ENCODE measurements at places on chromosomes 4 and X.

DNA sequence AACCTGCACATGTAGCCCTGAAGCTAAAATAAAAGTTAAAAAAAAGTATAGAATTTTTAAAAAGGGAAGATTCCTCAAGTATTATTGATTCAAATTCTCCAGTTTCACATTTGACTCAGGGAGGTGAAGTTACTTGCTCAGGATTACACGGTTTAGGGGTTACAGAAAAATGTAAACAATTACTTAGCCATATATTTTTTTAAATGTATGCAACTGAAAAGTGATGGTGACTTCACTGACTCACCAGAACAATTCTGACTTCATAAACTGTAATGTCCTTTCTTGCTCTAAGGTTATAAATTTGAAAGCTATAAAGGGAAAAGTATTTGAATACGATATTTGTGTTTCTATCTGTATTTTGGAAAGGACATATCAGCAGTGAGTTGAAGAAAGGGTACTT, 371.2 kb downstream of the SPRY1 start:
- no peak for DNase-seq

- DNase-seq, result no peak
Observed at GRCh38 chr4:108926061-108926460, 163.2 kb upstream of the ETNPPL start.

DNA sequence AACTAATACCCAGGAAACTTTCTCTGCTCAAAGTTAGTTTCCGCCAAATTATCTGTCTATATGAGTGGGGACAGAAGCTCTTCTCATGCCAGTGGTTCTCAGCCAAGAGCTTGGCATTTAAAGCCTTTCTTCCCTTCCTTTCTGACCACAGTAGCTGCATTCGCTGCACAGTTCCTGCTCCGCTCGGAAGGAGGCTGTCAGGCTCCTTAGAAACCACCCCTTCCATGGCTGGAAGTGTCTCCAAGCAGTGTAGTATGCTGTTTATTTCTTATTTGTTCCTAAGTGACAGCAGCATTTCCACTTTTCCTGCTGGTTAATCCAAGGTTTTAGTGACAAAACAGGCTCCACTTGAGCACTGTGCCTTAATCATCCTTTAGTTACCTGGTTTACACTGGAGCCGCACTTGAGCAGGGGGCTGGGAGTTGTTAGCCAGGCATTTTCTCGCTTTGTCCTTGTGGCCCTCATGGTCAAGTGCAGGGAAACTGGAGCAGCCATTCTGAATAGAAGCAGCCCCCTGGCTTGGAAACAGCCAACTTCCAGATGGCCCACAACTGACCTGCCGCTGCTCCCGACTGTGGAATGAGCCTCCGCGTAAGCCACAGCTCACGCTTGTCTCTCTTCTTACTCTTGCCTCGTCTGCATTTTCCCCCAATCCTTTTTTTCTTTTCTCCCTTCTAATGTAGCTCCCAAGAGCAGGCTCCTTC, 739.4 kb upstream of the TENM3 start:
- DNase-seq, result no peak

- DNase-seq, result no peak
Observed at GRCh38 chr4:53321151-53321983, 44.5 kb downstream of the SCFD2 start.

- no peak for DNase-seq
Observed at GRCh38 chr4:1215141-1216075, 33.5 kb downstream of the CTBP1 start.

GRCh38 chr4:128354205-128354821, 66.7 kb upstream of the PGRMC2 start:
- DNase-seq, result no peak

DNA sequence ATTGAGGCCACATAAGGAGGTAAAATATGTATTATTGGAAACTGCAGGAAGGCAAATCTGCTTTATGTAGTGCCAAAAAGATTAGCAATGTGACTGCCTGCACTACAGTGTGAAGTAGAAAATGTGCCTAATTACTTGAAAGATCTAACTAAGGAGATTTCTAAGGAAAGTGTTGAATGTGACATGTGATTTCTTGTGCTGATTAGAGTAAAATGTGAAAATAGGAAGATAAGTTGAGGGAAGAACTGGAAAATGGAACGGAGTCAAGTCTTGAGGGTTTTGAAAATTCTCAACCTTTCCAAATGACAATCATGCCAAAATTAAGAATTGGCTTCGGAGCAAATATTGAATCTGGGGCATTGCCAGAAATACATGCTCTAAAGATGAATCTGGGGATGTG, 209.5 kb upstream of the SPOCK3 start:
- DNase-seq, result no peak

GRCh38 chr4:14880805-14881204, 121.5 kb upstream of the CPEB2 start:
- DNase-seq, result no peak

DNA sequence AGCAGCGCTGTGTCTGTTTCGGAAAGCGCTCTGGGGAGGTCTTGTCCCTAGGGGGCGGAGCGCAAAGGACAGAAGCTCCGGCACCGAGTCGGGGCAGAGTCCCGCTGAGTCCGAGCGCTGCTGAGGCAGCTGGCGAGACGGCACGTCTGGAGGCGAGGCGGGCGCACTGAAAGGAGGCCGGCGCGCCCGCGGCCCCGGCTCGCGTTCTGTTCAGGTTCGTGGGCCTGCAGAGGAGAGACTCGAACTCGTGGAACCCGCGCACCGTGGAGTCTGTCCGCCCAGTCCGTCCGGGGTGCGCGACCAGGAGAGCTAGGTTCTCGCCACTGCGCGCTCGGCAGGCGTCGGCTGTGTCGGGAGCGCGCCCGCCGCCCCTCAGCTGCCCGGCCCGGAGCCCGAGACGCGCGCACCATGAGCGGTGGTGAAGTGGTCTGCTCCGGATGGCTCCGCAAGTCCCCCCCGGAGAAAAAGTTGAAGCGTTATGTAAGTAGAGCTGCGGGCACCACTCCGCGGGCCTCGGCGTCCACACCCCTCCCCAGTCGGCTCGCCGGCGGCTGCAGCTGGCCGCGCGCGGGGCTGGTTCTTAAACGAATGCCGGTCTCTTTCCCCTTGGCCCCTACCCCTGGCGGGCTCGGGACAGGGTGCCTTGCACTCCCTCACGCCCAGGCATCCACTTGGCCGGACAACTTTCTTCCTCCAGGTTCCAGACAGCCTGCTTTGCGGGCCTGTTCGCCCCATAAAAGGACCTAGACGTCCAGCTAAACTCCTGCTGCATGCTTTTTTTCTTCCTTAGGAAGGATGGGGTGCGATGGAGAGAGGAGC, at the start of gene GAB1:
TSS of gene GAB1 (plus strand) at position 96 of the 819 bp plus-strand sequence. CDS start at position 409, 313 bp downstream.
- peak; percentile 33 for DNase-seq

- DNase-seq, result no peak
Observed at GRCh38 chrX:36160081-36160480, 240.5 kb downstream of the CFAP47 start.

DNA sequence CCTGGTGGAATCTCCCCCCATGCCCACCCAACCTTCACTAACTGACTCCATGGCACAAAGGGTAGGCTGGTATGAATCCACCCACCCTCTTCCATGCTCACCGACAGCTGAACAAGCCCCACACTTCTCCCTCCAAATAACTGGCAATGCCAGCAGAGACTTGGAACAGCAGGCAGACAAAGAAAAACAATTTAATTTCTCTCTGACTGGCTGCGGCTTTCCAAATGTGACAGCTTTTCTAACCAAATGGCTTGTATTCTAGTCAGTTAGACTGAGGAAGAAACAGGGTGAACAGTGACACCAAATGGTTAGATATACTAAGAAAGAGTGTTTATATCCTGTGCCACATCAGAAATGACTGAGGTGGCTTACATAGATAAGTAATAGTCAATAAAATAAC, 199.3 kb upstream of the ADAMTS3 start:
- DNase-seq, result no peak

GRCh38 chr4:153512952-153513500, 46.9 kb downstream of the TMEM131L start:
- no peak for DNase-seq

GRCh38 chr4:8819019-8819418, 52.6 kb downstream of the HMX1 start:
- no peak for DNase-seq

DNA sequence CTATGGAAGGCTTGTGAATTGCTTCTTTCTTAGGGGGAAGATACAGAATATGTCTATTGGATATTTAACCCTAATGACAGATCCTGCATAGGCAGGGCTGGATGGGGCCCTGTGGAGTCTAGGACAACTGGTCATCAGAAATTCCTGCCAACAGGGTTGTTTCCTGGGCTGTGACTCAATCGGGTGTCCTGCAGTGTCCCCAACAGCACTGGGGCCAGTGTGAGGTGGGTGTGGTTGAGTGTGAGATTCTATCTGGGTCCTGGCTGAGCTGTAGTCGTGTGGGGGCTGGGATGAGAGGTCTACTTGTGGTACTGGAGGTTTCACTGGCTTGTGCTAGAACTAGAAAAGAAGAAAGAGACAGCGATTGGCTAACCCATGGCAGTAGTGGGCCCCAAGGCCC, 87.3 kb upstream of the WDR1 start:
- no peak for DNase-seq

- DNase-seq, result no peak
Observed at GRCh38 chr4:26813698-26814097, 46.9 kb upstream of the STIM2 start.

DNA sequence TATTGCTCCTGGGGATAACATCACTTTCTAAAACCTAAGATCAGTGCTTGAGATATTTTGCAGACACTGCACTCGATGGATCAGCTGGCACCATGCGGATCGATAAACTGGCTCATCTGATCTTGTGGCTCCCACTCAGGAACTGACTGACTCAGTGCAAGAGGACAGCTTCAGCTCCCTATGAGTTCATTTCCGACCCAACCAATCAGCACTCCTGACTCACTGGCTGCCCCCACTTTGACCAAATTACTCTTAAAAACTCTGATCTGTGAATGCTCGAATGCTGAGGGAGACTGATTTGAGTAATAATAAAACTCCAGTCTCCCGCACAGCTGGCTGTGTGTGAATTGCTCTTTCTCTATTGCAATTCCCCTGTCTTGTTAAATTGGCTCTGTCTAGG, 110.1 kb downstream of the ANAPC4 start:
- DNase-seq, result peak; percentile 9

DNA sequence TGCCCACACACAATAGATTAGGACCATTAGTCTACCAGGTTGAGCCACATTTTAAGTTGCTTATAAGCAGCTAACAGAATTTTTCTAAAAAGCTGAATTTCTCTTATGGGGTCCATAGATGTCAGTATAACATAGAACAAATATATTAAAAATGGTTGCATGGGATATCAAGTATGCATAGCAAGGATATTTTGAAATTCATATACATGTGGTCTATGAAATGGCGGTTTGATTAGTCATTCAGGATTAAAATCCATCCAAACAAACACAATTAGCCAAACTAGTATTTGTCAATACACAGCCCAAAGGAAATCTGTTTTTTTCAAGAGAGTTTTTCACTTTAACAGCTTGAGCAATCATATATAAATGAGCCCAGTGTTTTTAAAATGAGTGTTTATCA, 33.5 kb upstream of the AMOT start:
- no peak for DNase-seq

DNA sequence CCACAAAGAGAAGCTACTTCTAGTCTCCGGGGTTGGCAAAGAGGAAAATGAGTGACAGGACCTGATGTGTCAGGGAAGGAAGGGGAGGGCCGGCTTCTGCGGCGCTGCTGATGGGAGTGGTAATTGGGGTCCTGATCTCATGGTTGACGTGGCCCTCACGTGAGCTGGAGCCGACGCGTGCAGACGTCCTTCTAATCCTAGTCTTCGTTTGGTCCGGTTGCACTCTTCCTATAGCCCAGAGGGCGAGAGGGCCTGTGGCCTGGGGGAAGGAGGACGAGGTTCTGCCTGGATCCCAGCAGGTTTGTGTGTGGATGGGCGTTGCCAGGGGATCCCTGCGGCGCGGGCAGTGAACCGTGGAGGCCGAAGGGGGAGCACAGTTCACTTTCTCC, at the start of gene ARMCX1:
TSS of gene ARMCX1 (plus strand) at position 186 of the 389 bp plus-strand sequence. CDS start 2,384 bp downstream, outside the sequence.
- peak; percentile 20 for DNase-seq

GRCh38 chr4:42600578-42600977, 56.3 kb downstream of the ATP8A1 start:
- DNase-seq, result no peak

- DNase-seq, result no peak
Observed at GRCh38 chrX:627510-627981, 3.0 kb upstream of the SHOX start.

DNA sequence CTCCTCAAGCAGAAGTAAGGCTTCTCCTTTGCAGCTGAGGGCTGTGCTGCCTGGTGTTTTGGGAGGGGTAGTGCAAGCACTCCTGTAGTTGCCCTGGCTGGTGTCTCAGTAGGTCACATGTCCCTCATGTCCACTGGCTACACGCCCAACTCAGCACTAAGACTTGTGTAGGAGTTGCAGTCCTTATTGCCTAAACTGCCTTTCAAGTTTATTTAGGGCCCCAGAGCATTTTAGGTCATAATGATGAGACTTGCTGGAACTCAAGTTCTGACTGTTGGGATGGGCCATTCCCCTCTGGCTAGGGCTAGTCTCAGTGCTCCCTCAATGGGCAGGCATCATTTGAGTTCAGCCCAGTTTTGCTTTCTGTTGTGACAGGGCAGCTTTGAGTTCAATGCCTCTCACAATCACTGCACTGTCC, 44.1 kb downstream of the PPM1K start:
- DNase-seq, result no peak

- DNase-seq, result no peak
Observed at GRCh38 chrX:24184018-24184417, 34.5 kb downstream of the ZFX start.

GRCh38 chrX:43615660-43616059, 40.4 kb upstream of the MAOA start:
- DNase-seq, result no peak

GRCh38 chr4:107299646-107300045, 263.5 kb upstream of the DKK2 start:
- DNase-seq, result no peak

DNA sequence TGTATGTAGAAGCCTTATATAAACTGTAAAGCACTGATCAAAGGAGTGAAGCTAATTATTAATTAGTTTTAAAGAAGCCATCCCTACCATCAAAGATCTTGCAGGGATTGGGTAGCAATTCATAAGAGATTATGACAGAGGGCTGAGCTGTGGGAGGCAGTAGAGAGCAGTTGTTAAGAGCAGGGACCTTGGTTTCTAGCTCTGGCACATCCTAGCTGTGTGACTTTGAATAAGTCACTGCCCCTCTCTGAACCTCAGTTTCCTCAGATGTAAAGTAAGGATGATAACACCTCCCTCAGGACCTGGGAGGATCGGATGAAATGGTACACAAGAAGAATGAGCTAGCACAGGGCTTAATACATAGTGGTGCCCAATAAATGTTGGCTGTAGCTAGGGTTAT, 45.4 kb downstream of the APLN start:
- DNase-seq, result no peak

Data from activated CD4-positive, alpha-beta T cell treated with anti-CD3 and anti-CD28 coated beads, Interleukin-2, amount 50 U/mL, for 16 hours (primary cell).